ENCODE measurements at places on chromosomes 11 and 22.

DNA sequence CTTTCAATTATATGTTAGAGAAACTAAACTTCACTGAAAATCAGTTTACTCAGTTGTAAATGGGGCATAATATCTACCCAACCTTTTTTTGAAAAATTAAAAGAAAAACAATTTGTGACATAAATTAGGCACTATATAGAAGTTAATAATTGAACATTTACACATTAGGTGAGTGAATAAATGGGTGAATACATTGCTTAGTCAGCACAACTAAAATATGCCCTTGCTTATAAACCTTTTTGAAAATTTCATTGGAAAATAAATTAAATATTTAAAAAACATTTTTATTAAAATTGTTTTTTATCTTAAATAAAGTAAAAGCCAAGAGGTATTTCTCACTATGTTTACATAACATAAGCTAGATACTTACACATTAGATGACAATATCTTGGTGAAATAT, 994.5 kb upstream of the TENM4 start:
- no peak for DNase-seq

GRCh38 chr22:24037851-24038765, 27.0 kb downstream of the CABIN1 start:
- no peak for DNase-seq

DNA sequence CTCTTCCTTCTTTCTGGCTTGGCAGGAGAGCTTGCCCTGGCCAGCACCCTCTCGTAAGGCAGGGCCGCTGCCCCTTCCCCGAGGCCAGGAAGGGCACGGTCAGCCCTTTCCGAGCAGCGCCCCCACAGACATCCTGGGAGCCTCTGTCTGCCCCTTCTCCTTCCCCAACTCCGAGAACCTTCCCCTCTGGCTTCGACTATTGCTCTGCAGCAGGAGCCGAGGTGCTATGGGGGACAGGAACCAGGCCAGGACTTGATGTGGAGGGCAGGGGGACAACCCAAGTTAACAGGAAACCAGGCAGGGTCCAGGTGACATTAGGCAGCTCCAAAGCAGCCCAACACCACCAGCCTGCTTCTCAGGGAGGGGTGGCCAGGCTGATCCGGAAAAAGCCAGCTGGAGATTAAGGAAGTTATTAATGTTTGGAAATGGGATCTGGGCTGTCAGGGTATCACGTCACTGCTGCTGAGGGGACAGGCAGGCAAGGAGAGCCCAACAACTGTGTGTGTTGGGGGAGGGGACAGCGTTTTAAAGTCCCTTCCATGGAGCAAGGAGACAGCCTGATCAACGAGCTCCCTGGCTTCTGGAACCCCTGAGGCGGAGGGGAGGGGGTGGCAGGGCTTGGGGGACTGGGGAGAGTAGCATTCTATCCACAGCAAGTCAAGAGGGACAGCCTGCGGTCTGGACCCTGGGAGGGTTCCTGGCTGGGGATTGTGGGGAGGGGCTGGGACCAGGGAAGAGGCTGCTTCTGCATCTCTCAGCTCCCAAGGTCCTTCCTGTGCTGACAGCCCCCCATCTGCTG, 27.3 kb downstream of the SYT7 start:
- no peak for DNase-seq

DNA sequence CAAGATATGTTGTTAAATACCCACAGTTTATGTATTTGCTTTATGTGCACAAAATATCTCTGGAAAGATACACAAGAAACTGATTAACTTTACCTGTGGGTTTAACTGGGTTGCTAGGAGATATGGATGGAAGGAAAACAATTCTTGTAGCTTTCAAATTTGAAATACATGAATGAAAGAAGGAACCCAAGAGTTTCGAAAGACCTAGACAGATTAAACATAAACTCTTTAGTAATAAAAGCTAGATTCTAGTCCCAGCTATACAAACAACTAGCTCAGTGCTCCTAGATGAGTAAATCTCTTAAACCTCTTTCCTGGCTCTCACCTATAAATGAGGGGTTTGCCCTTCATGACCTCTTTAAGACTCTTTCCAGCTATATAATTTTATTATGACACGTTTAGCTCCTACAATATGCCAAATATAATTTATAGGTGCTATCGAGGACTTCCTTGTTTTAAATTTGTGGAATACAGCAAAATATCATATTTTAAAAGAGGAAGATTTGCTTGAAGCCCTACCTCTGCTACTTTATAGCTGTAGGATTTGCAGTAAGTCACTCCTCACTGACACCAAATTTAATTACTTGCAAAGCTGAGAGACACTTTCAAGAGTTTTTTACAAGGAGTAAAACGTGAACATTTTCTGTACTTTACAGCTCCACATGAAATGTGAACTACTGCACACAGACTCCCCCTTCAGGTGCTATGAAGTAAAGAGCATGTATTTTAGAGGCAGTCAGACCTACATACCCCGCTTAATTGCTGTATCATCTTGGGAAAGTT, 50.7 kb downstream of the RRAS2 start:
- no peak for DNase-seq

GRCh38 chr22:20436768-20437612, 635 bp downstream of the SCARF2 start:
- peak; percentile 29 for DNase-seq

GRCh38 chr11:39434466-39434865, 2025.0 kb downstream of the LRRC4C start:
- no peak for DNase-seq

DNA sequence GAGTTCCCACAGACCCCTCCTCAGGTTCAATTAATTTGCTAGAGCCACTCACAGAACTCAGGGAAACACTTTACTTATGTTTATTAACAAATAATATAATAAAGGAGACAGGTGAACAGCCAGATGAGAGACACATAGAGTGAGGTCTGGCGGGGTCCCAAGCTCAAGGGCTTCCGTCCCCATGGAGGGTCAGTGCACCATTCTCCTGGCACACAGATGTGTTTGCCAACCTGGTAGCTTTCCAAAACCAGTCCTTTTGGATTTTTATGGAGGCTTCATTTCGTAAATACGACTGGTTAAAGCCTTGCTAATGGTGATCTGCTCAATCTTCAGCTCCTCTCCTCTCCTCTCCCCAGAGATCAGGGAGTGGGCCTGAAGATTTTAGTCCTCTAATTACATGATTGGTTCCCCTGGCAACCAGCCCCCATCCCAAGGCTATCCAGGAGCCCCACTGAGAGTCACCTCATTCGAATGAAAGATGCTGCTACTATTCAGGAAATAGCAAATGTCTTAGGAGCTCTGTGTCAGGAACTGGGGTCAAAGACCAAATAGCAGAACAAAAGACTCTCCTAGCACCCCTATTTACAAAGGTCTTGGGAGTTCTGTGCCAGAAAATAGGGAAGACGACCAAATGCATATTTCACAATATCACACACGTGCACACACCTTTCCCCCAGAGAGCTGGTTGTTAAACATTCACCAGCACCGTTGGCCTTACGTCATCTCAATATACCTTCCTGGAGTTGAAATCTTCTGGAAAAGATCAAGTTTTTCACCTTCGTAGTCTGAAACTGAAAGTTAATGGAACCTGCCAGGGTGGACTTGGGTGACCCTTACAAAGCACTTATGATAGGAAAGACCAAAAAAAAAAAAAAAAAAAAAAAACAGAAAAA, 23.8 kb upstream of the CAPRIN1 start:
- no peak for DNase-seq

DNA sequence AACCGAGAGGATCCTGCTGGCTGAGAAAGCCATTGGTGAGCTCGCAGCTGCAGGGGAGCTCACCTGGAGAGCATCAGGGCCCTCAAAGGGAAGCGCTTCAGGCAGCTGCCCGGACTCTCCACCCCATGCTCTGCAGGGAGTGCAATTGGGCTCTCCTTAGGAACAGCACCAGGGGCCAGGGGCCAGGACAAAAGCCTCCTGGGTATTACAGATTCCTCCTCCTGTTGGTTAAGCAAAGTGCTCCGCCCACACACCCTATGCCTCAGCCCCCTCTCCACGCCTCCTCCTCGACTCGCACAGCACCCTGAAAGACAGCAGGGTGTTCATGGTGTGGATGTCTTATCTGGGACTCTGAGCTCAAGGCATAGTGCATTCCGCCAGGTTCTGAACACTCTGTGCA, 139.9 kb downstream of the SHANK2 start:
- no peak for DNase-seq

- no peak for DNase-seq
Measured at GRCh38 chr11:86876716-86877234, 76.4 kb downstream of the PRSS23 start.
